ENCODE measurements at places on chromosomes 2 and 18. TPM values are rescaled to one million over a fixed set of nuclear protein-coding genes. Genes with fewer than 3 reads are reported as not detected.

The AQP12B gene
- not detected for total RNA-seq

The ADRA2B gene
- 0.46 TPM for total RNA-seq

The CRYGD gene
- total RNA-seq = not detected

The GPAT2 gene
- not detected for total RNA-seq

The OTOS gene
- total RNA-seq = not detected

The STK16 gene
- total RNA-seq = 19.9 TPM

The MFSD2B gene
- total RNA-seq = not detected

Data from HT-29 (cell line).